Smooth muscle cell of the coronary artery (primary cell): ENCODE measurements at places on chromosomes 7 and 10. TPM values are rescaled to one million over a fixed set of nuclear protein-coding genes. Genes with fewer than 3 reads are reported as not detected.

SPDYE8 gene
- total RNA-seq, result not detected in 2 replicates

OR6V1 gene
- not detected in 2 replicates for total RNA-seq

DNA2 gene
- total RNA-seq, result 4.0 and 4.4 TPM in 2 replicates

MYOF gene
- total RNA-seq, result 116 and 191 TPM in 2 replicates

TMEM178B gene
- total RNA-seq, result 0.08 and 0.12 TPM in 2 replicates

ABCA13 gene
- total RNA-seq, result under 0.01 and 0.08 TPM in 2 replicates

FBXO24 gene
- 0.30 TPM in 1 of 2 replicates, not detected in the other for total RNA-seq

PMS2 gene
- 15.0 and 16.4 TPM in 2 replicates for total RNA-seq

COL13A1 gene
- 4.0 and 34.8 TPM in 2 replicates for total RNA-seq

ZNF365 gene
- 0.70 and 13.0 TPM in 2 replicates for total RNA-seq

CRYGN gene
- total RNA-seq, result not detected in 2 replicates

KIF11 gene
- 1.2 and 6.5 TPM in 2 replicates for total RNA-seq

FAM25C gene
- total RNA-seq, result not detected in 2 replicates

KCND2 gene
- total RNA-seq, result 0.90 and 21.8 TPM in 2 replicates

KCP gene
- 0.08 and 0.94 TPM in 2 replicates for total RNA-seq

HGF gene
- total RNA-seq, result 15.4 and 19.5 TPM in 2 replicates

VPS41 gene
- 57.7 and 84.1 TPM in 2 replicates for total RNA-seq

CALHM3 gene
- total RNA-seq, result not detected in 2 replicates

ANKRD2 gene
- total RNA-seq, result 0.15 and 0.59 TPM in 2 replicates

LIPJ gene
- not detected in 2 replicates for total RNA-seq

SEPTIN14 gene
- total RNA-seq, result not detected in 2 replicates

CAV2 gene
- 74.7 and 86.3 TPM in 2 replicates for total RNA-seq

UCMA gene
- not detected in 2 replicates for total RNA-seq

KIAA1217 gene
- total RNA-seq, result 1.1 and 1.2 TPM in 2 replicates

CABCOCO1 gene
- total RNA-seq, result 0.60 TPM in 1 of 2 replicates, not detected in the other

VWA2 gene
- 0.08 and 0.23 TPM in 2 replicates for total RNA-seq

CYP3A7 gene
- total RNA-seq, result 0.23 TPM in 1 of 2 replicates, not detected in the other

ITIH2 gene
- not detected in 2 replicates for total RNA-seq

LAMB1 gene
- 535 and 632 TPM in 2 replicates for total RNA-seq

FEZF1 gene
- total RNA-seq, result not detected in 2 replicates

TMEM176A gene
- total RNA-seq, result under 0.01 TPM in 1 of 2 replicates, not detected in the other

HMX3 gene
- total RNA-seq, result not detected in 2 replicates

PPP1R17 gene
- not detected in 2 replicates for total RNA-seq

ZNF804B gene
- not detected in 2 replicates for total RNA-seq

ADRA2A gene
- total RNA-seq, result 2.9 TPM in 1 of 2 replicates, not detected in the other

HMX2 gene
- total RNA-seq, result not detected in 2 replicates

CAV1 gene
- 153 and 811 TPM in 2 replicates for total RNA-seq

TEX36 gene
- not detected in 2 replicates for total RNA-seq

FRMD4A gene
- total RNA-seq, result 20.0 and 84.2 TPM in 2 replicates

CC2D2B gene
- total RNA-seq, result under 0.01 TPM in 1 of 2 replicates, not detected in the other

AGAP5 gene
- 1.7 and 4.1 TPM in 2 replicates for total RNA-seq

HABP2 gene
- total RNA-seq, result not detected in 2 replicates

IL6 gene
- 32.2 and 60.7 TPM in 2 replicates for total RNA-seq

CPED1 gene
- 32.2 and 50.7 TPM in 2 replicates for total RNA-seq

PDZD7 gene
- total RNA-seq, result 2.0 and 2.7 TPM in 2 replicates

BCCIP gene
- 36.2 and 44.6 TPM in 2 replicates for total RNA-seq

ICA1 gene
- total RNA-seq, result 0.23 and 0.38 TPM in 2 replicates

C1QL3 gene
- not detected in 2 replicates for total RNA-seq
